Gastrocnemius medialis (tissue), 4 donors: ENCODE measurements at places on chromosomes 1 and 21. TPM values are rescaled to one million over a fixed set of nuclear protein-coding genes. Genes with fewer than 3 reads are reported as not detected.

The SPRR2E gene
- not detected for total RNA-seq

The CR1L gene
- not detected for total RNA-seq

The PRMT6 gene
- total RNA-seq = 0.19 TPM

DNA sequence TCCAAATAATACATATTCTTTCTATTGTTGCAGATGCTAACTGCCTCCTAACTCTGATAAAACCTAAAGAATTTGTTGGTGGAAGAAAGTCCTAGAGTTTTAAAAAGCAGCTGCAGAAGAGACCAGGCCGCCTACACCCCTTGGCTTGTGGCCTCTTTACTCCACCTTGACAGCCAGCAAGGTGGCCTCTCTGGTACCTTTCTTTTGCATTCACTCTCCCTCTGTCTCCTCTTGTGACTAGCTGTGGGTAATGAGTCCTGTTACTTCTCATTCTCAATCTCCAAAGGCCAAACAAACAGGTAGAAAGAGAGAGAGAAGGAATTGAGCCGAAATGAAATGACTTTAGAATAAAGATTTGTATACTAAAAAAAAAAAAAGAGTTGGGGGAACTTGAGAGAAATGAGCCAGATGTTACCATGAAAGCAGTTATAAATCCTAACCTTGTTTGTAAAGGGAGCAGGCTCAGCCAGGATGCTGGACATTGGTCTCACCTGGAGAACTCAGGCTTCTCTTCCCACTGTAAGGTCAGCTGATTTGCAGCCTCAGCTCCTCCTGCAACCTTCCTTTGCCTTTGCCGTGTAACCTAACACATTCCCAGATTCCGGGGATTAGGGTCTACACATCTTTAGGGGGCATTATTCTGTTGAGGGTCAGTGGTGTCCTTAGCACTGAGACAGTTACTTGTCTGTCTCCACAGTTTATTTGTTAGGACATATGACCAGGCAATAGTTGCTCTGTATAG is 164.1 kb upstream of the IRF2BP2 start:
- peaks cover 18% of the 10 kb centered on the region for H3K27me3 ChIP-seq
- no peak for DNase-seq
- H3K4me3 ChIP-seq = no peak overlapping the region

GRCh38 chr21:45545691-45546531 is 3.7 kb upstream of the SLC19A1 start:
- no peak for DNase-seq
- no peak overlapping the region for H3K4me3 ChIP-seq
- no peaks in the 10 kb centered on the region for H3K36me3 ChIP-seq
